ENCODE measurements at places on chromosomes 12 and 14.

DNA sequence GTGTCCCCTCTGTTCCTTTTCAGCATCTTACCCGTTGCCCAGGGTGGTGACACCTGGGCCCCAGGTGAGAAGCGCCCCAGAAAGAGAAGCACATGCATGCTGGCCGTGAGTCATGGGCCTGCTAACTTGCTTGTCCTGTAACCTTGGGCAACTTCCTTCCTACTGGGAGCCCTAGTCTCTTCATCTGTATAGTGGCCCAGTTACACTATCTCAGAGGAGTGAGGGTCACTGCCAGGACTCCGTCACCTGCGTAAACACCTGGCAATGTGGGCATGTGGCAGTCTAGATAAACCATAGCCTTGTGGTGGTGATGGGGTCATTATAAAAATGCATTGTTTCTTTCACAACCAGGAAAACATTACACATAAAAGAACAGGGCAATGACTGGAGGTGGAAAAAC, 125.2 kb downstream of the SLC25A47 start:
- no peak for DNase-seq
- H3K27me3 ChIP-seq = no peaks in the 10 kb centered on the region
- no peaks in the 10 kb centered on the region for H3K36me3 ChIP-seq
- no peak overlapping the region for H3K27ac ChIP-seq
- H3K4me3 ChIP-seq = no peak overlapping the region

GRCh38 chr12:56192582-56192981, 3.3 kb upstream of the SMARCC2 start:
- no peak overlapping the region for H3K4me3 ChIP-seq
- no peaks in the 10 kb centered on the region for H3K27me3 ChIP-seq
- peaks cover 27% of the 10 kb centered on the region for H3K4me1 ChIP-seq
- H3K27ac ChIP-seq = no peak overlapping the region

GRCh38 chr12:89351489-89352241, 636 bp downstream of the DUSP6 start:
- peaks cover 55% of the 10 kb centered on the region for H3K4me1 ChIP-seq
- DNase-seq = peak; percentile 75
- no peaks in the 10 kb centered on the region for H3K36me3 ChIP-seq
- H3K27me3 ChIP-seq = no peaks in the 10 kb centered on the region
- H3K27ac ChIP-seq = no peak overlapping the region

DNA sequence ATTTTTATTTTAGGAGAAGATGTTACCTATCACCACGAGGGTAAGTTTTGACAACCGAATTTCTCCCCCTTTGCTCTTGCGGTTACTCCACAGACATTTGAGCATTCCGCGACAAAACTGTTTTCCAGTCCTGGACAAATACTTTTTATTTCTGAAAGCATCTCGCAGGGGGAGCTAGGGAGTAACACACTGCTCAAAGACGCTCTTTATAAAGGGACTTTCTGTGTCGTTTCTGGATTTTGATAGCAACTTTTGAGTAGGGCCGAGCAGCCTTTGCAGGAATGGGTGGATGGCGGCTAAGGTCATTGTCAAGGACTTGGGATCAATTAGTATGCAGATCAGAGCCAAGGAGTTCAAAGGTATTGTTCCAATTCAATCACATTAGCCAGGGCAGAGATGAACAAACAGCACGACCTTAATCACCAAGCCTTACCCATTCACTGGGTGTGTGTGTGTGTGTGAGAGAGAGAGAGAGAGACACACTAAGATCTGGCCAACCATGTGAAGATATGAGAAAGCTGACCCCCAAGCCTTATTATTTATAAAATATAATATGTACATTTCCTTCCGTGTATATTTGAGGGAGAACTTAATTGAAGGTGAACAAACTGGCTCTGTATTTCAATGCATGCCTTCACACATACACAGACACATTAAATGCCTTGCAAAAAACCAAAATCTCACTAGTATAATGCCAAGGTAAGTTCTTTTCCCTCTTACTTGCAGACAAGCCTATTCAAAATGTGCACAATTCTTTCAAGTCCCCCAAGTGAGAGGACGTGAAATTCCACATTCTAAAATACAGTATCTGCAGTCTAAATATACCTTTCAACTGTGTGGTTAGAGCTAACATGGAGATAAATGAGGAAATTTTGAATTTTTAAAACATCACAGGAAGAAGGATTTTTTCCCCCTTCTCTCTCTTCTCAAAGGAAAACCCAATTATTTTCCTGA, 613.8 kb downstream of the VRK1 start:
- H3K27ac ChIP-seq = no peak overlapping the region
- no peaks in the 10 kb centered on the region for H3K36me3 ChIP-seq
- no peak overlapping the region for H3K4me3 ChIP-seq
- H3K4me1 ChIP-seq = peaks cover 21% of the 10 kb centered on the region
